ENCODE measurements at places on chromosomes 11 and 22.
A peak's percentile ranks its signal among the peaks of the same experiment; 100 is the strongest.

DNA sequence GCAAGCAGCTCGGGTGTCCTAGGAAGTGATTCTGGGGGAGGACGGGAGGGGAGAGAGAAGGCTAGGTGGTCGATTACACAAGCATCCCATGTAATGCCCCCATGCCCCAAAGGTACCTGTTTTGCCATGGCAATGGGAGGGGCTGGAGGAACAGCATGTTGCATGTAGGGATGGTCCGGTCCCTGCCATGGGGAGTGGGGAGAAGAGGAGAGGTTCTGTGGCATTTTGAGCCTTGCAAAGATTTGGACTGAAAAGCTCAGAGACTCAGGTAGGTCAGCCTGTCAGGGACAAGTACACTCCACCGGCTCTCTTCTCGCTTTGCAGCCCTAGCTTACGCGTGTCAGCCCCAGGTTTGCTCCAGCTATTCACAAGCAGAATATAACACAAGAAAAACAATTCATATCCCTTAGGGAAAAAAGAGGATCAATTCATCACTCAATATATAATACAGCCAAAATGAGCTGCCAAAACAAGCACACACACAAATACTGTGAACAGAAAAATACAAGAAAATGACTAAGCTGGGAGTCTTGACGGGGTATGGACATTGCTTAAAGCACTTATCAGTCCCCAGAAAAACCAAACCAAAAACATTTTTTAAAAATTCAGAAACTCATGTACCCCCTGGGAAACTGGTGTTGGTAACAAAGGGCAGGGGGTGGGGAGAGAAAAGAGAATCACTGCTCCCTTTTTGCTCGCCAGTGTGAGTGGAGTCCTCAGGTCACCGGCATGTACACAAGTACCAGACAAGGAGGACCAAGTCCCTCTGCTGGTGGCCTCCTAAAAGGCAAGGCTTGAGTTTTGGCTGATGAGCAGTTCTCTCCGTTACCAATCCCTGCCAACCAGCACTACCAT lies 21.6 kb downstream of the APOL5 start:
- no peak for DNase-seq

DNA sequence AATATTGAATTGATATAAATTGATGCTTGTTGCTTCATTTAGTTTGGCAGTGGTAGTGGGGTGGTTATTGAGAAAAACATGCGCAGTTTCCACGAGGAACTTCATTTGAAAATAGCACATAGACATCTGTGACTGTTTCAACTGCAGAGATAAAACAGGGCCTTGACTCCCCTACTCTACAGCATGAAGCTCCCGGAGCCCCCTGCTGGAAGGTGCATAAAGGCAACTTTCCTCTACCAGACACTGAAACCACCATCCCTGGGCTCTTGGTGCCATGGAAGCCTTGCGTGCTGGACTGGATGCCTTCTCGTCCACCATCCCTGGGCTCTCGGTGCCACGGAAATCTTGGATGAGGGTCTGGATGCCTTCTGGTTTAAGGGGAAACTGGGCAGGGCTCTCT lies 195.9 kb downstream of the CSNK2A3 start:
- no peak for DNase-seq

- no peak for DNase-seq
Observed at GRCh38 chr11:59040607-59041006, 45.5 kb upstream of the GLYATL1B start.

GRCh38 chr11:111205632-111206385 lies 39.7 kb upstream of the POU2AF2 start:
- DNase-seq = no peak

GRCh38 chr22:38413085-38414008 lies 41.7 kb downstream of the KCNJ4 start:
- no peak for DNase-seq

DNA sequence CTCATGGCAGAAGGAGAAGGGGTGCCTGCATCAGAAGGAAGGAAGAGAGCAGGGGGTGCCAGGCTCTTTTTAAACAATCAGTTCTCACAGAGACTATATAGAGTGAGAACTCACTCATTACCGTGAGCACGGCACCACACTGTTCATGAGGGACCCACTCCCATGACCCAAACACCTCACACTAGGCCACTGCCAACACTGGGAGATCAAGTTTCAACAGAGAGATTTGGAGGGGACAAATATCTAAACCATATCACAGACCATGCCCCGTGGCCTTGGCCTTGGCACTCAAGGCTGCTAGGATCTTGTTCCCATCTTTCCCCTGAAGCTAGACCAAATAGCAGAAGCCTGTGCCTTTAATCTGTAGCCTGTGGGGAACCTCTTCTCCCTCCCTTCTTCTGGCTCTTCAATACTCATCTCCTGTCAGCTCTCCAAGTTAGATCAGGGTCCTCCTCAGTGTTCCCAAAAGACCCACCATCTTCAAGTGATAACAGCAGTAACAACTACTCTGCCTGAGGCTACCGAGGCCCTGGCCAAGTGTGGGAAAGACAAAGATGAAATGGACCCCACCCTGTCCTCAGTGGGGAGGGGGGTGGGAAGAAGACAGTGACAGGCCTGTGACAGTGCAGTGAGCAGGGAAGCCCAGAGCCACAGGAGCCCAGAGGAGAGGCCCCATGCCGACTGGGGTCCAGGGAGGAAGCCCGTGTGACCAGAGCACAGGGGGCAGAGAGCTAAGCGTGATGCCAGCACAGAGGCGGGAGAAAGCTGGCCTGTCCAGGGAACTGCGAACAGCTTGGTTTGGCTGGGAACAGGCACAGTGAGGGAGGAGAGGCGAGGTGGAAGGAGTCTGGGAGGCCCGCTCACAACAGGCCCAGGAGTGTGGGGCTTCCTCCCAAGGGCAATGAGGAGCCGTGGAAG lies 72.6 kb downstream of the MYO7A start:
- DNase-seq = no peak

- no peak for DNase-seq
Observed at GRCh38 chr11:8387141-8387540, 123.5 kb upstream of the LMO1 start.

DNA sequence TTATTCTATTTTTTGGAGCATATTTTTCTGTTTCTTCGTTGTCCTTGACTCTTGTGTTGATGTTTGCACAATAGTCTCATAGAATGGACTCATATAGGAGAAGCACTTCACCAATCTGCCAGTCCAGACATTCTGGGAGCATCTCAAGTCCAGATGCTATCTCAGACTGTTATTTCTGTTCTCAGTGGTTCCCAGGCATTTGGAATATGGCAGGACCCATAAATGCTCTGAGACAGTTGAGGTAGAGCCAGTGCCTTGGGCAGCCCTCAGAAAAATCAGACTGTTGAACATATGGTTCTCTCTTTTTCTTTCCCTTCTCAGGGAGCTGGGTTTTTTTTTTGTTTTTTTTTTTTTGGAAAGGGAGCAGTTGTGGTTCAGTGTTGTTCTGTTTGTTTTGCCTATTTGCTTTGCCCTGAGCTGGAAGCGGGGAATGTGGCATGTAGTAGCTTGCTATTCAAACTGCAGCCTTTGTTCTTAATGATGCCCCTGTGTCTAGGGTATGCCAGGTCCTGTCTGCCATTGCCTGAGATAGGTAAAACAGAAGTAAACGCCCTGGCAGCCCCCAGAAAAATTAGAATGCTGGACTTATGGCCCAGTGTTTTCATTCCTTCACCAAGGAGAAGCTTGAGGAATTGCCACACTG lies 3.7 kb upstream of the MS4A2 start:
- peak; percentile 19 for DNase-seq

GRCh38 chr11:87463486-87464102 lies 425.9 kb downstream of the TMEM135 start:
- peak; percentile 51 for DNase-seq

DNA sequence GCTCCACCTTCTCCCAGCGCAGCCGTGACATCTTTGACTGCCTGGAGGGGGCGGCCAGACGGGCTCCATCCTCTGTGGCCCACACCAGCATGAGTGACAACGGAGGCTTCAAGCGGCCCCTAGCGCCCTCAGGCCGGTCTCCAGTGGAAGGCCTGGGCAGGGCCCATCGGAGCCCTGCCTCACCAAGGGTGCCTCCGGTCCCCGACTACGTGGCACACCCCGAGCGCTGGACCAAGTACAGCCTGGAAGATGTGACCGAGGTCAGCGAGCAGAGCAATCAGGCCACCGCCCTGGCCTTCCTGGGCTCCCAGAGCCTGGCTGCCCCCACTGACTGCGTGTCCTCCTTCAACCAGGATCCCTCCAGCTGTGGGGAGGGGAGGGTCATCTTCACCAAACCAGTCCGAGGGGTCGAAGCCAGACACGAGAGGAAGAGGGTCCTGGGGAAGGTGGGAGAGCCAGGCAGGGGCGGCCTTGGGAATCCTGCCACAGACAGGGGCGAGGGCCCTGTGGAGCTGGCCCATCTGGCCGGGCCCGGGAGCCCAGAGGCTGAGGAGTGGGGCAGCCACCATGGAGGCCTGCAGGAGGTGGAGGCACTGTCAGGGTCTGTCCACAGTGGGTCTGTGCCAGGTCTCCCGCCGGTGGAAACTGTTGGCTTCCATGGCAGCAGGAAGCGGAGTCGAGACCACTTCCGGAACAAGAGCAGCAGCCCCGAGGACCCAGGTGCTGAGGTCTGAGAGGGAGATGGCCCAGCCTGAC lies 2.5 kb downstream of the TSSC4 start:
- DNase-seq = no peak

GRCh38 chr11:11482730-11483129 lies 129.7 kb upstream of the CSNK2A3 start:
- no peak for DNase-seq

DNA sequence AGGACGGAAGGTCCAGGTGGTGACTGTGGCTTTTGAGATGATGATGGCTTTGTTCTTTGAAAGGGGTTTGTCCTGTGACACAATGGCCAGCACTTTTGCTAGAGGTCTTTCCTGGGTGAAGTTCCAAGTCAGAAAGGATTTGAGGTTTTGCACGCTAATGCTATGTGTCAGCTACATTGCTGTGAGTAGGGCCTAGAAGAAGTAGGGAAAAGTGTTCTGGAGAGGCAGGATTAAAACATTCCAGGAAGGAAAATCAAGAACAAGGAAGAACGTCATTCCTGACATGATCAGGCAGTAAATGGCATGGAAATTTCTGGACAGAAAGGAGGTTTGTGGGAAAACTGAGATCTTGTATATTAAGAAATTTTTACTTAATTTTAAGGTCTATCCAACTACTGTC lies 290.7 kb downstream of the NTM start:
- DNase-seq = no peak

DNA sequence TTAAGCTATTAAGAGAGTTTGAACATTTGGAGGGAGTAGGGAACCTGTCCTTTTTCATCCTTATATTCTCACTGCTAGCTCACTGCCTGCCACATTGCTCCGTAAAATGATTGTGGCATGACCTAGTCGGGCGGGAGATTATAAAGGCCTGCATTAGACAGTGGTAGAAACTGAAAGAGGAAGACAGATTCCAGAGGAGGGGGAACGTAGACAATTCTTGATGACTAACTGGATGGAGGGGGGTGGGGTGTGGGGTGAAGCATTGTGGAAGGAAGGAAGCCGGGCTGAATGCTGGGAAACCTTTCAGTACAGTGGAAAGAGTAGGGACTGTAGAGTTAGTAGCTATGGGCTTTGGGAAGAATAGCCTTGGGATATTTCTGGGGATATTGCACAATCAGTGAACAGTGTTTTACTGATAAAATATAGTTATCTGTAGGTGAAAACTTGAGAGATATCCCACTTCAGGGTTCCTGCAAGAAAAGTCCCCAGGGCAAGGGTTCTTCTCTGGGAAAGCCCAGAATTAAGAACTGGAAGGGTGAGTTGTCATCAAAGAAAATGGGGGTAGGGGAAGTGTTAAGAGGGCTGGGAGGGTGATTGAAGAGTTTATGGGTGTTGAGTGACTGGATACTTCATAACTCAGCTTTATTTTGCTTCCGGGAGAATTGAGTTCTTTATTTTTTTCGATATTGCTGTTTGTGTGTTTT lies 2.1 kb downstream of the MED15 start:
- DNase-seq = peak; percentile 86

- no peak for DNase-seq
Observed at GRCh38 chr22:47054231-47055072, 292.0 kb downstream of the TBC1D22A start.

DNA sequence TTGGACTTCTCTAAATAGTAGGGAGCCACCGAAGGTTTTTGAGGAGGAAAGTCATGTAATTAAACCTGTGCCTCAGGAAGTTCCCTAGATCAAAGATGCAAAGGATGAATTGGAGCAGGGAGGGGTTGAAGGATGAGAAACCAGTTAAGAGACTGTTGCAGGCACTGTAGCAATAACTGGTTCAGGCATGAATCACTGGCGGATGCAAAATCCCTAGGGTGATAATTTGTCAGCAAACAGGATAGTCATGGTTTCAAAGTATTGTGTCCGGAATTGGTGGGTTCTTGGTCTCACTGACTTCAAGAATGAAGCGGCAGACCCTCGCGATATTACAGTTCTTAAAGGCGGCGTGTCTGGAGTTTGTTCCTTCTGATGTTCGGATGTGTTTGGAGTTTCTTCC lies 19.9 kb downstream of the TRIOBP start:
- DNase-seq = peak; percentile 36

DNA sequence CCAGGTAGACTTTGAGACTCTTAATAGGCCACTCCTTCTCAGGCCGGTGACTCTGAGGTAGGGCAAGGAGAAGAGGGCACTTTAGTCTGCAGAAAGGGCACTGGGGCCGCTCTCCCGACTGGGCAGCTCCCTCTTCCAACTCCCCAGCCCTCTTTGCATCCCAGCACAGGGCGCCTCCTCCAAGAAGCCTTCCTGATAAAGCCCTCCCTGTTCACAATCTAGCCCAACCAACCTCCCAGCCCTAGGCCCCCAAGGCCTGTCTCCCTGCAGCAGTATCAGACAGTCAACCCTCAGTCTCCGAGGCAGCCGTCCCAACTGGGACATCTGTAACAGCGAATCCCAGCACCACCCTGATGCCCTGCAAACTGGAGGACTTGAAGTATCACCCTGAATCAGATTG lies 14.3 kb upstream of the PDE2A start:
- DNase-seq = no peak

GRCh38 chr11:1925373-1926155 lies 6.1 kb downstream of the TNNT3 start:
- DNase-seq = no peak

DNA sequence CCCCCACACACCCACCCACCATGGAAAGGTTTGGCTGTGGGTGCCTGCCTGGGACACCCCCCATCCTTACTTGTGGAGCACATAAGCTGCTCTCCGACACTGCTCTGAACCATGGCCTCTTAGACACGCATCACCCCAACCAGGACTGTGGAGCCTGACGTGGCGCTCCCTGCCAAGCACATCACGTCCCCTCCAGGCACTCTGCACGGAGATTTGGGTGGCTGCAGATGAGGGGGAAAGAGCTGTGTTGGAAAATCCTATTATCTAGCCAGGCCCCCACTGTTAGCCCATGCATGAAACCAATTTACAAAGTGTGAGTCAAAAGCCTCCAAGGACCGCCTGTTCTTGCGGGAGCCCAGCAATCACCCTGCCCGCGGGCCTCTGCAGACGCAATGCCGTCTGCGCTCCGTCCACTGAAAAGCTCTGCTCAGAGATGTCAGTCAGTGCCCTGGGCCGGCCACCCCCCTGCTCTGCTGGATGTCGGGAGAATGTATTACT lies 163.4 kb upstream of the NECTIN1 start:
- no peak for DNase-seq

GRCh38 chr11:134760957-134761356 lies 348.9 kb upstream of the B3GAT1 start:
- DNase-seq = no peak
